Stimulated activated CD8-positive, alpha-beta memory T cell treated with anti-CD3 and anti-CD28 coated beads, Interleukin-2, amount 100 ng/mL, for 1 hour (primary cell): ENCODE measurements at places on chromosomes 11 and 22.

DNA sequence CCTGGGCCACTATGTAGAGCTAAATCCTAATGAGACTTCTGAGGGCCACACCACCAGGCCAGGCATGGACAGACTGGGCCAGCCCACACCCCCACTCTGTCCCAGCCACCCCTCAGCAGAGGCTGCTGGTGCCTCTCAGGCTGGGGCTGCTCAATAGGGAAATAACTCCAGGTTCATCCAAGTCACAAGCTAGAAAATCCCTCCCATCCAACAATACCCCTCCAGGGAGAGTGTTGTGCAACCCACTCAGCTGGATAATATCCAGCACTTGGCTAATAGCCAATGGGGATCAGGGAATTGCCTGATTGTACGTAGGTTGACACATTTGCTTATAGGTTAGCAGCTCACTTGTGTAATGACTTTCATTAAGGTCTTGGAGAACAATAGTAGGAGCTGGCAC is 64.1 kb upstream of the WNT11 start:
- DNase-seq, result no peak

GRCh38 chr11:120248551-120249278 is 8.8 kb downstream of the POU2F3 start:
- DNase-seq, result no peak

- DNase-seq, result no peak
Observed at GRCh38 chr11:6203327-6203726, 2.0 kb upstream of the C11orf42 start.

DNA sequence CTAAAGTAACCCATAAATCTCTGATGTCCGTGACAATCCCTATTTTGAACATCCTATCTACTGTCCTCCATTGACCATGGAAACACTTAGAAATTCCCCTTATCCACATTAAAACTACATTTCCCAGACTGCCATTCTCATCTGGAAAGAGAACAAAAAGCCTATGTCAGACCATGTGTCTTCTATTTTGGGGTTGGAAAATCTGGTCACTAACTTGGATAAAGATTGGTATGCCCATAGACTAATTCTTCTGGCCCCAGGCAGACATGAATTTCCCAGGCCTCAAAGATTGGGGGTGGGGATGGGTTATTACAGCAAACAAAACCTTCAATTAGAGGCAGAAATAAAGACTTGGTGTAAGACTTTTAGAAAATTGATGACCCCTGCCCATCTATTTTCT is 30.9 kb upstream of the CREB3L1 start:
- DNase-seq, result no peak

DNA sequence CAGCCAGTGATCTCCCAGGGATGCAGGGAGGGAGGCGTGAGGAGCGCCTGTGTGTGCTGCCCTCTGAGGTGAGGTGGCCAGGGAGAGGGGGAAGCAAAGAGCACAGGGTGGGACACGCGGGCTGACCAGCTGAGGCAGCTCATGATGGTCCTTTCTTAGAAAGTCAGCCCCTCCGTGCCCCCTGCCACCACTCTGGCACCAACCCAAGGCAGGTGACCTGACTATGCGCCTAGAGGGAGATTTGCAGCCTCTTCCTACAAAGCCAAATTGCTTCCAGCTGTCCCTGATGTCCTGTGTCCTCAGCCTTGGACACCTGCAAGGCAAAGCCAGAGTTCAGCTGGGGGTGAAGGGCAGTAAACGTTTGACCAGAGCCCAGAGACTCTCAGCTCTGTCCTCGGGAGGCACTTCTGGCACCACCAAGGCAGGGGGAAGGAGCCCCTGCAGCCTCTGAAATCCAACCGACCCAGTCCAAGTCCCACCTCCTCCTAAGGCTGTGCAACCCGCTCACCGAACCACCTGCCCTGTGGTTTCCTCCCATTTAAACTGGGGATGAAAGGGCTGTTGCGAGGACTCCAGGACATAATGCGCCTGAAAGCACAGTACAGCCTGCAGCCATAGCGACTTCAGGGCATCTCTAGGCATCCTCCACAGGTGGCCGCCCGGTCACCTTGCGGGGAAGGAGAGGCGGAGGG is 26.8 kb downstream of the CD5 start:
- no peak for DNase-seq

DNA sequence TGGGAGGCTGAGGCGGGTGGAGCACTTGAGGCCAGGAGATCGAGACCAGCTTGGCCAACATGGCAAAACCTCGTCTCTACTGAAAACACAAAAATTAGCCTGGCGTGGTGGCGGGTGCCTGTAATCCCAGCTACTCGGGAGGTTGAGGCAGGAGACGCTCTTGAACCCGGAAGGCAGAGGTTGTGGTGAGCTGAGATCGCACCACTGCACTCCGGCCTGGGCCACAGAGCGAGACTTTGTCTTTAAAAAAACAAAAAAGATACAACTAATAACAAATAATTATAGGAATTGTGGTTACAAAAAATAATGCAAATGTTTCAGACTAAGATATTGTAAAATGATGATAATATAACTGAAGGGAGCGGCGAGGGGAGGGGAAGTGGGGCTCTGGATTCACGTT is 90.3 kb upstream of the RTL6 start:
- no peak for DNase-seq

DNA sequence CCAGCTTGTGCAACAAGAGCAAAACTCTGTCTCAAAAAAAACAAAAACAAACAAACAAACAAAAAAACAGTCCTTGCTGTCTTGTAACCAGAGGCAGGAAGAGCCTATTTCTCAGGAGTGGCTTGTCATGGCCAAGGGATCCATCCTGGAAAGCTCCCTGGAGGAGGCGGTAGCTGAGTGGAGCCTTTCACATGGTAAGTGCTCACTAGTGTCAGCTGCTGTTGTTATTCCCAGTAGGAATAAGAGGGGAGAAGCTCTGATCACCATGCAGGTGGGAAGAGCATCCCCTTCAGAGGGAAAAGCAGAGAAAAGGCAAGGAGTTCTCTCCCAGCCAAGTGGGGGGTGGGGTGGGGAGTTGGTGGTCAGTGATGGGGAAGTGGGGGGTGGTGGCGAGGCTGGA is 54.6 kb upstream of the WNT7B start:
- DNase-seq, result no peak

DNA sequence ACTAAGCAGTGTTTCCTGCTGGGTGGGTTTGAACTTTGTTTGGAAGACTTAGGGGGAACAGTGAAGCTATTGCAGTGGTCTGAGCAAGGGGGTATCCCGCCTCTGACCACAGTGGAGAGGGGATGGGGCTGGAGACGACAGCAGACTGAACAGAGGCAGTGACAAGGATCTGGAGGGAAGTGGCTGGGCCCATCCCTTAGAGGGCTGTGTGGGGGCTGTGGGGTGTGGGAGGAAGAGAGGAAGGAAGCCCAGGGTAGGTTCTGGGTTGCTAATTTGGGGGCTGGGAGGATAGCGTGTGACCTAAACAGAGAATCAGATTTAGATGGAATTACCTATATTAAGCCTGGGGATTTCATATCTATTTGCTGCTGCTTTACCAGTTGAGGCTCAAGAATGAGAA is 70.7 kb downstream of the BMAL1 start:
- DNase-seq, result no peak

GRCh38 chr11:18722293-18722637 is 3.7 kb downstream of the IGSF22 start:
- DNase-seq, result no peak

DNA sequence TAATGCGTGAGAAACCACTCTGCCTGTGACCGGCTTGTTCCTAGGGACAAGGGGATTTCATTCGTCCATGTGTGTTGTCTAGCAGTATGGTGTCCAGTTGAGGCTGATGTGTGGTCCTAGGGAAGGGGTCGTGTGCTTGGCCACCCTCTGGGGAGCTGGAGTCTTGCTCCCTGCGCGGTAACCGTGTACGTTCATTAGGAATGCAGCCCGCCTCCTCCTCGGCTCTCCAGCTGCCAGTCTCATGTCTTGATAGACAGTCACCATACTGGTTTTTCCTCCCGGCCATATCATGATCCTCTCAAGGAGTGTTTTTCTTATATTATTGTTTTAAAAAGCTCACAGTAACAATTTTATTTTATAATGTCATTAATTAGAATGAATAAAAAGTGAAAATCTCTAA is 5.9 kb downstream of the CTTN start:
- DNase-seq, result no peak

DNA sequence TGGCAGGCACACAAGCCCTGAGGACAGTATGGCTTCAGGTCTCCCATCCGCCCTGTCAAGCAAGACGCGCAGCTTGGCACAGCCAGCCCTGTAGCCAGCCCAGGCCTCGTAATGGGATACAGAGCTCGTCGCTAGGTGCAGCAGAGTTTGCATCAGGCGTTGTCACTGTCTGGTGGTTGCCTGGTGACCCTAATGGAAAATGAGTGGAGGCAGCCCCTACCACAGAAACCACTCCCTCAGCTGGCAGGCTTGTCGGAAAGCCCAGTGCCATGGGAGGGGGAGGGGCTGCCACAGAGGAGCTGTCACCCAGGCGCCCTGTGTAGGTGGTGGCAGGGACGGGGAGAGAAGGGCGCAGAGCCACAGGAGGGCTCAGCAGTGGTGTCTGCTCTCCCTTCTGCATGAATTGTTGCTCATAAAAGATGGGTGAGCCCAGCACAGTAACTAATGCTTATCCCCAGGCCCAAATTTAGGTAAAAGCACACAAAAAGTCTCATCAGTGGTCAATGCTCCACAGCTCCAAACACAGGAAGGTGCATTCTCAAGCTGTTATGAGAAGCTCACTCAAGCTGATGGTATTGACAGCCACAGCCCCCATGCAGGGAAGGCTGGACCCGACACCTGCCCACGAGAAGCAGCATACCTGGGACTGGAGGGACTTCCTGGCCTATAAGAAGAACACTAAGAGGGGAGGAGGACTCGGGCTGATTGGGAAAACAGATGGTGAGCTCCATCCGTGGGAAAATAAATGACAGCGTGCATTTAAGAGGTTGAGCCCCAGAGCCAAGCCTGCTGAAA is 164.6 kb downstream of the ETS1 start:
- DNase-seq, result peak; percentile 73

- peak; percentile 63 for DNase-seq
Observed at GRCh38 chr11:1652771-1653540, 23.4 kb downstream of the KRTAP5-5 start.

DNA sequence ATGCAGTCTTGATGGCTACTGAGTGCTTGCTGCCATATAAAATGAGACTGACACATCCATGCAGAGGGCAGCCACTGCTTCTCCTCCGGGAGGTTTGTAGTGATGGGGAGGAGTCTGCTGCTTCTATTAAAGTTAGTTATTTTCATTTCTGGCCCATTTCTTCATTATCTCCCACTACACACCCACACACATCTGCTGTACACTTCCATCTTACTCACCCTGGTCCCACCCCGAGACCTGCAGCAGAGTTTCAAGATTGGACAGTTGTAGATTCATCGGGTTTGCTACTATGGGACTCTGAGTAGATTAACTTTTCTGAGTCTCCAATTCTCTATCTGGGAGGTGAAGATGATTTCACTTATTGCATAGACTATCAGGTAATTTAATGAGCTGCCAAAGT is 176.2 kb upstream of the SNX19 start:
- no peak for DNase-seq

GRCh38 chr11:119505861-119506260 is 82.9 kb upstream of the THY1 start:
- no peak for DNase-seq

GRCh38 chr11:11400121-11400520 is 47.1 kb upstream of the CSNK2A3 start:
- no peak for DNase-seq

GRCh38 chr11:27296497-27296896 is 66.5 kb downstream of the CCDC34 start:
- DNase-seq, result no peak

- DNase-seq, result no peak
Observed at GRCh38 chr22:47219789-47220188, 457.3 kb downstream of the TBC1D22A start.

- DNase-seq, result no peak
Observed at GRCh38 chr22:50473088-50473487, 1.7 kb downstream of the SBF1 start.
